ENCODE measurements at places on chromosomes 5 and 9.

- no peak for DNase-seq
These were observed 101.8 kb downstream of the ESM1 start for GRCh38 chr5:54883374-54884194.

DNA sequence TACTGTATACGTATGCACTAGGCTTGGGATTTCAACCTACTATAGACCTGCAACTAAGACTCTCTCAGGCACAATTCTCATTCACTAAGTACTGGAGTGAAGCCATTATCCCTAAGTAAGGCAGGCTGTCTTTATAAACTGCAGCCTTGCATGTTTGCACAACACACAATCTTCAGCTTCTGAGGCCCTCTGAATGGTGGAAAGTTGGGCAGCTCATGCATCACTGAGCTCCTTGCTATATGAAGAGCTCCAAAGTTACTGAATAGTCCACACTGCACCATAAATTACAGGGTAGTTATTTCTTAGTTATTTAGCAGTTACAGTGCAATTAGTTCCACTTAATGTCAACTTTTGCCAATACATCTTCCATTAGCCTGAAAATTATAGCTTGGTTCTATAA, 384.6 kb downstream of the BRINP1 start:
- DNase-seq = no peak

DNA sequence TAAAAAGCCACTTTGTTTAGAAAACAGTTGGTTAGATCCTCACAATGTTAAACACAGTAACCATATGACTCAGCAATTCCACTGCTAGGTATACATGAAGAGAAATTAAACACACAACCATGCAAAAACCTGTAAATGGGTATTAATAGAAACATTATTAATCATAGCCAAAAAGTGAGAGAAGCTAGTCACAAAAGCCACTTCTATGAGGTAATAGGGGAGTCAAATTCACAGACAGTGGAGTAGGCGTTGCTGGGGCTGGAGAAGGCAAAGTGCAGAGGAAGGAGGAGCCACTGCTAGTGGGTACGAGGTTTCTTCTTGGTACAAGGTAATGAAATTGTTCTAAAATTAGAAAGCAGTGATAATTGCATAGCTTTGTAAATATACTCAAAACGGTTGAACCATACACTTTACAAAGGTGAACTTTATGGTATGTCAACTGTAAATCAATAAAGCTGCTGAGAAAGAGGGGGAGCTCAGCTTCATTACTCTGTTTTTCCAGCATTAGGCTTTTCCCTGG, 364.4 kb downstream of the GADD45G start:
- DNase-seq = no peak

GRCh38 chr5:178788381-178789085, 58.1 kb upstream of the ZNF354A start:
- no peak for DNase-seq

GRCh38 chr9:124258607-124259157, 933 bp downstream of the NEK6 start:
- no peak for DNase-seq

DNA sequence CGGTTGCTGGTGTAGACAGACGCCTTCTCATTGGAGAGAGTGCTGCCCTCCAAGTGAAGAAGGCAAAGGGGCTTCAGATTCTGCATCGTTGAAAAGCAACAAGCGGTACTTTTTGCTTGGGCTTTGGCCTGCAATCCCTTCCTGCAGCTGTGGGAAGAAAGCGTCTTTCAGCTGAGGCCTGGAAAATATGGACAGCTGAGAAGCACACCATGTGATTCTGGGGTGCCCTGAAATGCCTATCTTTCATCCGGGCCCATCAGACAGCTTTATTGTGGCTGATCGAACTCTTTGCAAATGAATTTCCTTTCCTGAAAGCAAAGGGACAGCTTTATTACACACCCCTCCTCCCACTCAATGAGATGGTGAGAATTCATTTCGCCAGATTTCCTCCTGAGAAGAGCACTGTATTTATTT, 74.0 kb downstream of the NSG2 start:
- no peak for DNase-seq

DNA sequence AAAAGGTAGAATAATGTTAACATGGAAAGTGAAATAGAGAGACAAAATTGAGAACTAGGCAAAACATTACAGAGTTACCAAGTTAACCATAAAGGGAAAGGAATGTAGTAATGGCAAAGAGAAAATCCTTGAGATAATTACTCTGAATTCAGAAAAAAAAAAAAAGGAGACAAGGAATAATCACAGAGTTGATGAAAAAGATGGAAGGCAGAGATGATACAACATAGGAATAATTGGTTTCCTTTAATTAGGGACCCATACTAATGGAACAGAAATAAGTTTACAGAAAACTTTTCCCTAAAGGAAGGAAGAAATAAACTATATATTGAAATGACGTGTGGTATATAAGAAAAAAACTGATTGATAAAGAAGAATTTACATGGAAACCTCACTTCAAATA, 254.1 kb upstream of the FBXL7 start:
- no peak for DNase-seq

DNA sequence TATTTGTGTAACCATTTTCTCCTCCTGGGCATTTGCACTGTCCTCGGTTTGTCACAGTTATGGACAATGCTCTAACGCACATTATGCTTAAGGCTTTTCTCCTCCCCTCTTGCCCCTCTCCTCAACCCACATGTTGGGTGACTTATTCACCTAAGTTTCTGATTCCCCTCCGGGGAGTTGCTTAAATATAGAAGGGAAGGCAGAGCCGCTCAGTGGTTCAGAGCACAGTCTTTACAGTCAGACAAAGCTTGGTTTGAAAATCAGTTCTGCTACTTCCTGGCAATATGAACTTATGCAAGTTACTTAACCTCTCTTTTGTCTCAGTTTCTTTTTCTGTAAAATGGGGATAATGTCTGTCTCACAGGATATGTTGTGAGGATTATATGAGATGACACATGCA, 41.2 kb upstream of the SPRY4 start:
- no peak for DNase-seq

GRCh38 chr5:90909101-90909503, 350.5 kb downstream of the ADGRV1 start:
- DNase-seq = no peak

DNA sequence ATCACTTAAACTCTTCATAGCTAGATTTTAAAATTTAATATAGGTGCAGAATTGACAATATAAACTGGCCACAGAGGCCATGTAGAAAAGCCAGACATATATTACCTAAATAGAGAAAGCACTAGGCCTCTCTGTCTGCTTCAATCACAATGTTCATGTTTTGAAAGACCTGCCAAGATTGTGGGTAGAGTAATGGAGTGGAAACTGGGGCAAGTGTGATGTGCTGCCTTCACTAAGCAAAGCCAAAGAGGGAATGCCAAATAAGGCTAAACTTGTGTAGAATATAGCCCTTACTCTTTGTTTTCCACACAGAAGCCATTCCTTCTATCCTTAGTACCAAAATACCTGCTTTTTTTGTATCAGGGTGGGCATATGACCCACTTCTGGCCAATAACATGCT, 15.1 kb upstream of the ISOC1 start:
- no peak for DNase-seq

- DNase-seq = no peak
These were observed 16.9 kb downstream of the UBTD2 start for GRCh38 chr5:172266676-172267092.

DNA sequence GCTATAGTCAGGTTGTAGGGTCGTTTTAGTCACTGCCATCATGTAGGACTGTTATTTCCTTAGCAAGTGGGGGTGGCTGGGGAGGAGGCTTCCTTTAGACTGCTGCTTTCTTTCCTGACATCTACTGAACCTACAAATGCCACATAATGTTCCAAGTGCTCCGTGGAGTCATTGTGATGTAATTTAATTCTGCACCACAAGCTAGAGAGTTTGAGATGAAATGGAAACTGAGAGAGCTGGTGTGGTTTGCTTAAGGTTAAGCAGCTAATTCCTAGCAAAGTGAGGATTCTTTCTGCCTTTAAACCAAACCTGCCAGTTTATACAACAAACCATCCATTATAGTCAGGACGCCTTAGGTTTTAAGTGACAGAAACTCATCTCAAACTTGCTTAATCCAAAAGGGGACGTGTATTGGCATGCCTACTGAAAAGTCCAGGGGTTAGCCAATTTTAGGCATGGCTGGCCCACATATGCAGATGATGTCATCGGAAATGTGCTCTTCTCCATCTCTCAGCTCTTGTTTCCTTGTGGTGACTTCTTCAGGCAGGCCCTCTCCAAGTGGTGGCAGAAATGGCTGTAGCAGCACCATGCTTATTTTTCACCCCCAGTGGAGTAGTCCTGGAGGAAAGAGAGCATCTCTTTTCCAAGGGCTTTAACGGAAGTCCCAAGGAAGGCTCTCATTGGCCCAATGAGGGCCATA, 30.5 kb downstream of the ZNF618 start:
- DNase-seq = no peak

GRCh38 chr9:124632077-124632621, 125.0 kb upstream of the NR5A1 start:
- no peak for DNase-seq

DNA sequence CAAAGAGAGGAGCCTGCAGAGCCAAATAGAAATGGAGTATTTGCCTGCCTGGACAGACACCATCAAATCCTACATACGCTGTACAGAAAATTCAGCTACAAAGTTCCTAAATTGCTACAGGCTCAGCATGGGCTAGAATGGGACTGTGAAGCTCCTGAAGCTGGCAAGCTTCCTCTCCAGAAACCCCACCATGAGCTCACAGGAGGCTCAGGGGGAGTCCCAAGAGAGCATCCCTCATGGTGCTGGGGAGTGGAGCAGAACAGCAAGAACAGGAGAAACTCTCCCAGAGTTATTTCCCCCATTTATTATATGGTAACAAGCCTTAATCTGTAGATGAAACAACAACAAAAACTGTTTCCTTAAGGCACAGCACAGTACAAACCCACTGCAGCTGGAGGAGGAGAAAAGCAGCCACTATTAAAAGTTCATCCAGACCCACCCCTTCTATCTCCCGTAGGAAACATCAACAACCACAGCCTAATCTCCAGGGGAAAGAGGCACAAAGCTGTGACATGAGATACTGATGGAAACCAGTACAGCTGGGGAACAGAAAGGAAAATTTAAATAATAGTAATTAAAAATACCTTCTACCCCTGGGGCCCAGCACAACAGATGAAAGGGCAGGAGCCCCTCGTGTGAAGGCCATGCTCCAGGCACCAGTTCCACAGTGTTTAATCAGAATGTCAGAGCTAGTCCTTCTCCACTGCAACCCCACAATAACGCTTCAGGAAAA, 548.5 kb downstream of the MTRR start:
- DNase-seq = no peak

- no peak for DNase-seq
These were observed 17.8 kb upstream of the ERMP1 start for GRCh38 chr9:5850724-5851122.

GRCh38 chr9:128920381-128921058, at the start of gene PHYHD1:
Gene PHYHD1 (plus strand): TSS chr9:128920982. CDS start chr9:128922324, 1,342 bp downstream.
- DNase-seq = no peak

DNA sequence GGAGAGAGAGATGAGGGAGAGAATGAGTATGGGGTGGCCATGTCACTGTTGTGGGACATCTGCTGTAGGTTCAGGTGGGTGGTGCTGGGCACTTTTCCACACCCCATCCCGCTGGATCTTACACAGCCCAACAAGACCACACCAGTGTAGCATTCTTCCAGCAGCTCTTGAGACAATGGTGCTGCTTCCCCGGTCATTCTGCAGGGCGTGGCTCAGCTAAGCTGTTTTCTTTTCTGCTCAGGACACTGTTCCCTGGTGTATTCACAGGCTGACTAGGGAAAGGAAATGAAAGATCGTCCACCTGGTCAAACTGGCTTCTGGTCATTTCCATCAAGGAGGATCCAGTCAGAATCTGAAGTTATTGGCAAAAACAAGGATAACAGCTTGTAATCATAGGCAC, 75.6 kb downstream of the S1PR3 start:
- DNase-seq = no peak

DNA sequence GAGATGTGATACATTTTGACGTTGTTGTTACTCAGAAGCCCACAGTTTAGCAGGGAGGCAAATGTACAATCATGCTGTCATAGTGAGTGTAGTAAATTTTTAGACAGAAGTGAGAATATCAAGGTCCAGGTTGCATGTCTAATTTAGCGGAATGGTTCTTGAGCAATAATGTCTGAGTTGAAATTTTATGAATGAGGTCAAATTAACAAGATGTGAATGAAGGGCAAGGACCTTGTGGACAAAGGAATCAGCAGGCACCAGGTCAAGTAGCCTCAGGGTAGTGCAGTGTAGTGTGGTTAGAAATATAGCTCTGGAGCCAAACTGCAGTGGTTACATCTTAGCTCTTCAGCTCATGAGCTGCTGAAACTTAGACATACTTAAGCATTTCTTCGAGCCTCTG, 36.2 kb downstream of the TNFSF8 start:
- no peak for DNase-seq

DNA sequence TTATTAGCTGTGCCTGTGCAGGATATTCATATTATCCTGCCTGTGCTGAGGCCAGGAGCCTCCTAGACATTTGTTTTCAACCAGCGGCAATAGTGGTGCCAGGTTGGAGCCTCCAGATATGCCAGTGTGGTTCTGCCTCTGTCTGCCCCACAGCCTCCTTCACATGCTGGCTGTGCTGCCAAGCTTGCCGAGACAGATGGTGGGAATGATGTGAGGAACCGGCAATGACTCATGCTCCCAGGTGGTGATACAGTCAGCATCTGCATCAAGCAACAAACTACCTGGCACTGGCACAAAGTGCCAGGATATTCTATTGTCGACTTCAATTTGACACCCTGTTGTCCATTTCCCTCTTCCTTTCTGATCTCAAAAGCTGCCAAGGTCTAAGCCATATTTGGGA, 285.7 kb downstream of the CHSY3 start:
- DNase-seq = no peak

- DNase-seq = no peak
These were observed 251.8 kb upstream of the CDH9 start for GRCh38 chr5:27290172-27290571.

GRCh38 chr5:144832416-144832815, 661.7 kb downstream of the KCTD16 start:
- no peak for DNase-seq

- no peak for DNase-seq
These were observed 4.0 kb upstream of the RHOBTB3 start for GRCh38 chr5:95726811-95727763.

DNA sequence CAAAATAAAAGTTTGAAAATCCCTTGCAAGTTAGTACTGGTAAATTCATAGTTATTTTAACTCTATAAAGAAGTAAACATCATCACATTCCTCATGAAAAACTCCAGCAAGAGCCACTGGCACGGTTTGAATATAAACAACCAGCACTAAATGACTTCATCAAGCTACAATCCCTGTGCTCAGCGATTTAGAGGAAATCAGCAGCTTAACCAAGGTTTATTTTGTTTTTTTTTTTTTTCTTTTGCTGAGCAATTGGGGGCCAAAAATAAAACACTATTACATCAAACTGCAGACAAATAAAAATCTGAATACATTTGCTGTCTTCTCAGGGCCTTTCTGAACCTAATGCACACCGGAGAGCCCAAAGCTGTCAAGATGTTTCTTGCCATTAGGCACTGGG, 106.2 kb upstream of the SLC24A2 start:
- no peak for DNase-seq

- no peak for DNase-seq
These were observed 108.8 kb downstream of the PRKACG start for GRCh38 chr9:68905129-68905528.

GRCh38 chr9:126738553-126738952, 66.3 kb upstream of the ZBTB43 start:
- DNase-seq = no peak
